ENCODE measurements at places on chromosomes 7 and 10.

DNA sequence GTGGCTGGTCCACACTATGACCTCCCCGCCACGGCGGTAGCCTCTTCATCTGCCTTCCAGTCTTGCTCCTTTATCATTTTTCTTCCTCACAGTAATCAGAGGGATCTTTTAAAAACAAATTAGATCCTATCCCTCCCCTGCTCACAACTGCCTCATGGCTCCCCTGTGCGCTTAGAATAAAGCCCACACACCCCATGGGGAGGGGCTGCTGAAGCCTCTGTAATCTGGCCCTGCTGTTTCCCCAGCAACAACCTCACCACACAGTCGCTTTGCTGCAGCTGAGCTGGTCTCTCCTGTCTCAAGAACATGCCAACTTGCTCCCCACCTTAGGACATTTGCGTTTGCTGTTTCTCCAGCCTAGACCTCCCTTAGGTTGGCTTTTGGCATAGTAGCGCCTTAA is 41.0 kb downstream of the SP8 start:
- no peak for DNase-seq

DNA sequence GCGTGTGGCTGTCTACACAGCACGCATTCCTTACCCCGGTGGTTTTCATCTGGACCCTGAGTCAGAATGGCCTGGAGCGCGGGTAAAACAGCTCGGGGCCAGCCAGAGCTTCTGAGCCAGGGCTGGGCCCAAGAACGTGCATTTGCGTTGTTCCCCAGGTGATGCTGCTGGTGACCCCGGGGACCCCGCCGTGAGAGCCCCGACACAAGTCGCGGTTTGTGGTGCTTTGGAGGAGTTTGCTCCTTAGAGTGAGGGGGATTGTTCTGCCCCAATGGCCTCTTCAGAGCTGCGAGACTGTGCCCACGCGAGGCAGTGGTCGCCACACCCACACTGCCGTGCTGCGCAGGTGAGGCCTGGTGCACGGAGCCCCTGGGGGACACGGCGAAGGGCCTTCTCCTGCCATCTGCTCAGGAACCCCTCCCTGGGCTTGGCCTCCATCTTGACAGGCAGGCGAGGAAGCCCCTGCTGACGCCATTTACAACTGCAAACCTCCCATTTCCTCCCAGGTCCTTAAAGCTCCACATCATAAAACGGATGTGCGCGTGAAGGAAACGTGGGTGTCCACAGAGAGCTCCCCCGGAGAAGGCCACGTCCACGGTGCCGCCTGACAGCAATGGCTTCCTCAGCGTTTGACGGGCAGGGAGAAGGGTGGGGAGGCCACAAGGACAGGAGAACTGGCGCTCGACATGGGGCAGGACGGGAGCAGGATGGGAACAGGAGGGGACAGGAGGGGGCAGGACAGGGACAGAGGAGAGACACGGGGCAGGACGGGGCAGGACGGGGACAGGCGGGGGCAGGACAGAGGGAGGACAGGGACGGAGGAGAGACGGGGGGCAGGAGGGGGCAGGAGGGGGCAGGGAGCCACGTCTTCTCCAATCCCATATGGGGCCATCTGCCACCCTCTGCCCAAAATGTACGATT is 477.2 kb downstream of the DNAJB6 start:
- DNase-seq, result no peak

GRCh38 chr10:29369419-29369818 is 80.5 kb downstream of the LYZL1 start:
- no peak for DNase-seq

DNA sequence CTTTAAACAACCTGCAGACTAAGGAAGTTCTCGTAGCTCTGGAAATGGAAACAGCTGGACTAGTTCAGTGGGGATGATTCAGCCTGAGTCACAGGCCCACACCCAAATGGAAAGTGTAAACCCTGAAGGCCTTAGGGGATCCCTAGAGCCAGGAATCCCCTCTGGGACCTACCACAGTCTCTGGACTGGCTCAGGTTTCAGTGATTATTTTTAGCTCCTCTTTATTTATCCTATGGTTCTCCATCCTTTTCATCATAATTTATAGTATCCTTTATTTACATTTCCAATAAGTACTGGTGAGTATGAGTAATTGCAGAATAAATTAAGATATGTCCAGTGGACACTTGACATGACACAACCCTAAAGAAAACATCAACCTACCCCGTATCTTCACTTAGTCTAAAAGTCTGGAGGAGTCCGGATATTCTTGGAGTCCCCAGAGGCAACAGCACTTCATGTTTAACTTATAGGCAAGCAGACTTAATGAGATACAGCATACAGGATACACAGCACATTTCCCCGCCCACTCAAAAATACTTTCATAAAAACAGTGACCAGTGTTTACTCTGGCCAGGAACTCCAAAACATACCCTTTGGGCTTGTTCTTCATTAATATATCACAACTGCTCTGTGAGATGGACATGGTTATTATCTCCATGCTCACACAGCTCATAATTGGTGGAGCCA is 28.4 kb upstream of the SEMA3E start:
- DNase-seq, result no peak

GRCh38 chr7:41847151-41847550 is 144.3 kb upstream of the INHBA start:
- DNase-seq, result no peak

DNA sequence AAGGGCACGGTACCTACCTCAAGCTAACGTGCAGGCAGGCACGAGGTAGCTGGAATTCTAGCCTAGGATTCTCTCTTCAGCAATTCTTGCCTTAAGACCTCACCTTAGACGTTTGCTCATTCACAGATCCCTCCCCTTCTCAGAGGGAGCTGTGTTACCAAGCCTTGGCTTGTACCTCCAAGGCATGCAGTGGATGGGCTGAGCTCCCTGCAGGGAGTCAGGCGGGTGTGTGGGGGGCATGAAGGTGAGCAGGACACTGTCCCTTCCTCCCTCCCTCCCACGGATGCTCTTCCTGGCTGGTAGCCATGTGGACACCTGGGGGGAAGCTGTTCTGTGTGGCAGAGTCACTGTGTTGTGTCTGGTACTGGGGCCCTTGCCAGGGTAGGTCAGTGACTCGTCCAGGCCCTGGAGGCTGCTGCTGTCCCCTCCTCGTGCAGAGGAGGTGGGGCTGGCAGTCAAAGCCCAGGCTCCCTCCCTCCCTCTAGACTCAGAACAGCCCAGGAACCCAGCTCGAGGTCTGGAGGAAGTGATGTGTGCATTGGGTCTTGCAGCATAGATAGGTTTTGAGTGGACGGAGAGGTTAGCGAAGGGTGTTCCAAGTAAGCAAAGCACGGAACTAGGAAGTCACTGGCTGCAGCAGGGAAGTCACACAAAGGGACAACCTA is 222.2 kb upstream of the SH2B2 start:
- no peak for DNase-seq

GRCh38 chr7:25959168-25959734 is 192.7 kb upstream of the NFE2L3 start:
- DNase-seq, result no peak

DNA sequence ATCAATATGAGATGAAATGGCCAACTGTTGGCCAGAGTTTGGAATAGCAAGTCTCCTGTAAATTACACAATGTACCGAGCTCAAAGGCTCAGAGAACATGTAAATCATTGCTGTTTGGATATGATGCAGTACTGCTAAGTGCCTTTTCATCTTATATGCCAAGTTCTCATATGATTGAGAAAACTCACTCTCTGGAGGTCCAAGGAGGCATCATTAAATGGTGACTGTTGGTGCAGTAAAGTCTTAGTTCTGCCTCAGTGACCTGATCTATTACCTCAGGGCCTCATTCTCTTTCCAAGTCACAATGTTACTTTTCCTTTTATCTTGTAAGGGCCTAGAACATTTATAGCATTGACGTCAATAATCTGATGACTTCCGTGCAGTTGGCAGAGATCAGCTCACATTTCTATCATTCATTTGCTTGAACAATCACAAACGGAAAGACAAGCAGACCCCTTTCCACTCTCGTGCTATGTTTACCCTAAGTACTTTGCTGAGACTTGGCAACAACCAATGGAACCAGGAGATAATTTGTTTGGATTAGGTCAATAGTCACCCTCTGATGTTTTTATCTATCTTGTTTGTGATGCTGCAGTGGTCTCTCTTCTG is 32.6 kb upstream of the PDK4 start:
- no peak for DNase-seq

DNA sequence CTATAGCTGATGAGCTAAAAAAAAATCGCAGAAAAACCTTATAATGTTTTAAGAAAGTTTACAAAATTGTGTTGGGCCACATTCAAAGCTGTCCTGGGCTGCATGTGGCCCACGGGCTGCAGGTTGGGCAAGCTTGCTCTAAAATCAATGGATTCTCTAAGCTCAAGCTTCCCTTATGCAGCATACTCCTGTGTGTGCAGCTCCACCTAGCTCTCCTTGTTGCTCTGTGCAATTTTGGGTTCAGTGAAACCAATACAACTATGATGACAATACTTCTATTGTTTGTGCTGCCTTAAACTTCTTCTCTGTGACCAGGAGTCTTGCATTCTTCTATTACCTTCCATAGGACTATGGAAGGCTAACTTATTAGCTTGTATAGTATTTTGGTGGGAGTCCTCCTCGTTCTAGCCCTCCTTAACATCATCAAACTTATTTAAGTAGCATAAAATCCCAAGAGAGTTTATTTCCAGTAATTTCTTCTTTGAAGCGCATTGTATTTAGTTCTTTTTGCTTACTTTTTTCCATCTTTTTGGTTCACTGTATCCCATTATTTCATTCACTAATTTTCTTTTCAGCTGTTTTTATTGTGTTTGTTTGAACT is 170.9 kb upstream of the SMIM30 start:
- no peak for DNase-seq

DNA sequence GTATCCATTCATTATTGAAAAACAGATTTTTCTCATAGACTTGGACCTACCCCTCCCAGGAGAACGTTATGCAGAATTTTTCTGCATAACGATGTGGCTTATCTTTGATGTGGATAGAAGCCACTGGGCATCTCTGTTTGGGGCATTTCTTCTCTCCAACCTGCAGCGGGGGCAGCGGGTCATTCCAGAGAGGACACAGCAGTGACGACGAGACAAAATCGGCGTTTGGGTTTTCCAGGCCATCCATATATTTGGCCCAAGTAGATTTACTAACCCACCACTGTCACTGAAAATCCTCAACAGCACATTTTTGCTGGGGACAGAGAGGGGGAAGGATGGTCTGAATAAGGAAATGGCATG is 299.3 kb upstream of the PITRM1 start:
- DNase-seq, result no peak

GRCh38 chr10:102185811-102186527 is 33.8 kb downstream of the NOLC1 start:
- no peak for DNase-seq

DNA sequence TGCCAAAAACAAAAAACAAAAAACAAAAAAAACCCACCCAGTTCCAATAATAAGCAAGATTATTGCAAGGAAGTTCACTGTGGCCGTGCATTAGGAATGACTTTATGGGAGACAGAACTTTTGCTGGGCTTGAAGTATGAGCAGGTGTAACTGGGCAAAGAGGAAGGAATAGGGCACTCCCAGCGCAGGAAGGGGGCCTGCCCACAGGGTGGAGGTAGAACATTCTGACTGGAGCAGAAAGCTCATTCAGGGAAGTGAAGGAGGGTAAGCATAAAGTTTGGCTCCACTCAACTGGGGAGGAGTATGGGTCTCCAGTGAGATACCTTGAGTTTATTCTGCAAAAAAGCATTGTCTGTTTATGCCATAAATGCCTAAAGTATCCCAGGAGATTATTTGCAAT is 42.1 kb upstream of the WIPF3 start:
- DNase-seq, result no peak

DNA sequence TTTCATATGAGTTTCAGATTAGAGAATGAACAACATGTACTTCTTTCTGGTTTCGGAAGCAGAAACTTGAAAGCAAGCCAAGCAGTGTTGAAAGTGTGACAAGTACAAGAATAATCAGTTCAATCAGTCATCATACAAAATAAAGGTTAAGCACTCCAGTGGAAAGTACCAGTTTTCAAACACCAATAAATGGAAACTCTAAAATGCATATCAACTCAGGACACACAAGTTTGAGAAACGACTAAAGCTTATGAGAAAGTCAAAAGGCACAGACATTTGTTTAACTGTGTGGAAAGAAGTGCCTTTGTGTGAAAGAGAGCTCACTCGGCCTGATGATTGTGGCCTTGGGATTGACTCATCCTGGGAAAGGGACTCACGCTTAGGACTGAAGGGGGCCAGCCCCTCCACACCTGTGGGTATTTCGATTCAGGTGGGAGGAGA is 60.6 kb upstream of the AKR1C1 start:
- DNase-seq, result no peak

DNA sequence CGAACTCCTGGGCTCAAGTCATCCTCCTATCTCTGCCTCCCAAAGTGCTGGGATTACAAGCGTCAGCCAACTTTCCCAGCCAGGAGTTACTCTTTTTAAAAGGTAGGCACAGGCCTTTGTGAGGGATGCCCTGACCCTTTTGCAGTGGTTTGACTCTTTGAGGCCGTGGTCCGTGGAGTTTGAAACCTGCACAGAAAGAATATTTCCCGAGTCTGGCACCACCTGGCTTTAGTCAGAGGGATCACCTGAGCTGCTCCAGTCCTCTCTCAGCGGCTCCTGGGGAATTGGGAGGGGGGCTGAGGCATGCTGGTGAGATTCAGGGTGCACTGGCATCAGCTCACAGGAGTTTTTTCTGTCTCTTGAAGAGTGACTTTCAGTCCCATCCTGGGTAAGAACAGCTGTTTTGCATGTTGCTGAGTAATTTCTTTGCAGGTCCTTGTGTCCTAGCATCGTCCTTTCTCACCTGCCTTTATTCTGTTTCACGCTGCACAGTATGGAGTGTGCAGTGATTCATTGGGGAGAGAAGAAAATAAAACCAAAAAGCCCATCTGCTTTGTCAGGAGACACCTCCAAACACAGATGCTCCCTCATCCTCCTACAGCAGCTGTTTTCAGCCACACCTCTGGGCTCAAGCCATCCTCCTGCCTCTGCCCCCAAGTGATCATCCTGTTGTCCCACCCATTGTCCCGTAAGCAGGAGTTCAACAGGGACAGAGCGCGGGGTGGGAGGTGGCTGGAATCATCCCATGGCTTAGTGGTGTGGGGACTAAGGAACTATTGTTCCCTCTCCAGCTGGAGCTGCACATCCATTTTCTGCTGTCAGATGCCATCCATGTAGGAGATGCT is 284.7 kb downstream of the CAMK1D start:
- no peak for DNase-seq

- DNase-seq, result no peak
These were observed 302.4 kb downstream of the DOCK4 start for GRCh38 chr7:111903797-111904196.

Data from cortex of kidney (tissue), 1 donor.